ENCODE measurements at places on chromosomes 12 and 14.
A peak's percentile ranks its signal among the peaks of the same experiment; 100 is the strongest.

DNA sequence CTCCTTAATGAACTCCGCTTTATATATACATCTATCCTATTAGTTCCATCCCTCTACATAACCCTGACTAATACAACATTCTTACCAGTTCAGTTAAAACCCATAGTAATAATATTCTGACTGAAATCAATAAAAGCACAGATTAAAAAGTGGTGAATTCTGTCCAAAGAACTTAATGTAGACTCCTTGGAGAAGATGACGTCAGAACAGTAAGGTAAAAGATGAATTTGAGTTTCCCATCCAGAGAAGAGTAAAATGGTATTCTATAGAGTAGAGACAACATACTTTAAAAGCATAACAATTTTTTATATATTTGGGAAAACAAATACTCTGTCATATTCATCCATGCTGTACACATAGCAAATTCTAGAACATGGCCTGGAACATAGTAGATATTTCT lies 418.0 kb upstream of the SYT1 start:
- no peak for DNase-seq

GRCh38 chr14:99401211-99401610 lies 79.4 kb downstream of the SETD3 start:
- no peak for DNase-seq

DNA sequence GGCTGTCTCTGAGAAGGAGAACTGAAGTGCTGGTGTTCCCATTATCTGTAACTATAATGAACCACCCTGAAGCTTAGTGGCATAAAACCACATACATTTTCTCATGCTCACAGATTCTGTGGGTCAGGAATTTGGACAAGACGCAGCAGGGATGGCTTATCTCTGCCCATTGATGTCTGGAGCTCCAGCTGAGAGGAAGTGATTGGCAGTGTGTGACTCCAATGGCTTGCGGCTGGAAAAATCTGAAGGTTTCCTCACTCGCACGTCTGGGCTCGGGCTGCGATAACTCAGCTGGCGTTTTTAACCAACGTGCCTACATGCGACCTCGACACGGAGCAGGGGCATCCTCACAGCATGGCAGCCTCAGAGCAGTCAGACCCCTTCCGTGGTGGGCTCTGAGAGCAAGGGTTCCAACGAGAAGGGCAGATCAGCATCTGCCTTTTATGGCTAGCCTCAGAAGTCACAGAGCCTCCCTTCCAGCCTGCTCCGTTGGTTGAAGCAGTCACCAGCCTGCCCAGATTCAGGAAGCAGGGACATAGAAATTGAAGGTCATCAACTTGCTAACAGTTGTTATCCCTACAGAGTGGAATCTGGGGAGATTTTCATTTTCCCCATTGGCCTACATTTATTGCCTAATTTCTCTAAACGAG lies 143.3 kb upstream of the BCL2L14 start:
- DNase-seq = no peak

DNA sequence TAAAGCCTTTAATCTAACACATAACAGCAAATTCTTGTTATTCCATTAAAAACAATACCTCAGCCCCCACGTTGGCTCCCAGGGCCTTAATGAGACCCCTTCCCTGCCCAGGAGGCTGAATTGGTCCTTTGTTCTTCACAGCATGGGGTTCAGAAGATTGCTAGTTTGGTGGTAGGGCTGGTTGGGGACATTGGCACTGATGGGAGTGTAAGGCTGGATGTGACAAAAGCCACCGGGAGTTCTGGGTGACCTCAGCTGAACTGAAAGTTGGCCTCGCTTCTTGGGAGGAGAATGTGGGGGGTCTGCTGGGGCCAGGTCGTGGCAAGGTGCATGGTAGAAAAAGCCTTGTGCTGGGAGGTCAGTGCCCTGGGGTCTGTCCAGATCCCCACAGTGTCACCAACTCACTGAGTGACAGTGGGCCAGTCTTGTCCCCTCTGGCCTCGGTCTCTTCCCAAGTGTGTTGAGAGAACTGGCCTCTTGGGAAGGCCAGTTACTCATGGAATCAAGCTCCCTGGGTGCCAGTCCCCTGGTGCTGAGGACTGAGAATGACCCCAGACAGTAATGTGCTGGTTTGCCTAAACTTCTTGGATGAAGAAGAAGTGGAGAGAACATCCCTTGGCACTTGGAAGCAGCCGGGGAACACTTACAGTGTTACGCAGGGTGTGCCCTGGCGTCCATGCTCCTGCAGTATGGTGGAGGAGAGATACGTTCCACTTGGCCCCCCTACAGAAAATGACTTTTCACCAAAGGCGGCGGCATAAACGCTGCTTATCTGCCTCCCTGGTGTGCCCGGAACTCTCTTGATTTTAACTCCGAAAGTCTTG lies 283.7 kb upstream of the RTL1 start:
- DNase-seq = no peak

GRCh38 chr12:122064025-122064777 lies 14.4 kb upstream of the MLXIP start:
- peak; percentile 77 for DNase-seq

DNA sequence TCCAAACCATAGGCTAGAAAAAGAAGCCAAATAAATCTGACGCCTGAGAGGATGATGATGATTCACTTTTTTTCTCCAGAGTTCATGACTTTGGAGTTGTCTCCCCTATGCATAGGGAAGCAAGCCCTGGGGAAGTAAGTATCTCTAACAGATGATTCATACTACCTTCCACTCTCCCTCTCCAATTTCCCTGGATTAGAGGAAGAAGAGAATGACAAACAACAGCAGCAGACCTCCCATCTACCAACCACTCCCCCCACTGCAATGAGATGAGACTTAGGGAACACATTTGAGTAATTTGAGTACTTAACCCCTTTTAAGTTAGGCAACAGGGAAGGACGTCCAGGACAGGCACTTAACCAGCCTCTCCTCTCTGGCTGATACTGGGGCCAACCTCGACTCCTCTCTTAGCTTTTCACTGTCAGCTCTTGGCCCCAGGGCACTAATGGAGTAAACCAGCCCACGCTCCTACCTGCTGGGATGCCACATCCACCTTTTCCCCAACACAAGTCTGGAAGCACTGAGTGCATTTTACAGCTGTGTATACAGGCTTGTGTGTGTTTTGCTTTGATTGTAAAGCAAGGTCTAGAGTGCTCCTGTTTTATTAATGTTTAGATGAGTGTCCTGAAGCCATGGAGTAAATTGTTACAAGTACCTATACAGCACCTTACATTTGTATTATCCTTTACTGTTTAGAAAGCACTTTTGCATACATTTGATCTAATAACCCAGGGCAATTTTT lies 180.7 kb downstream of the PHLDA1 start:
- no peak for DNase-seq

- DNase-seq = no peak
Measured at GRCh38 chr14:20118795-20119194, 8.3 kb downstream of the OR4K17 start.

DNA sequence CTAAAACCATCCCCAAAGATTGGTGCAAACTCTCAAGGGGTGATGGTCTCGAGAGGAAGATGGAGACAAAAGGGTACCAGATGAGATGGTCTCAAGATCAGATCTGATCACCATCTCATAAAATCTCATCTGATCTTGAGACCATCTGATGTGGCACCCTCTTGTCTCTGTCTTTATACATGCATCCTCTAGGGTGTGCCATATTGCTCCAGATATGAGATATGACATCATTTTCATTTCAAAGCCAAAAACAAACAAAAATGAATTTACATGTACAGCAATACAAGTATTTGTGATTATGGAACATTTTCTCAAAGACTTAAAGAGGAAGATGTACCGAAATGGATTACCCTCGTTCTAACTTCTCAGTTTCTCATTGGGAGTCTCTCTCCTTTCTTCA lies 787.2 kb downstream of the GALC start:
- no peak for DNase-seq

DNA sequence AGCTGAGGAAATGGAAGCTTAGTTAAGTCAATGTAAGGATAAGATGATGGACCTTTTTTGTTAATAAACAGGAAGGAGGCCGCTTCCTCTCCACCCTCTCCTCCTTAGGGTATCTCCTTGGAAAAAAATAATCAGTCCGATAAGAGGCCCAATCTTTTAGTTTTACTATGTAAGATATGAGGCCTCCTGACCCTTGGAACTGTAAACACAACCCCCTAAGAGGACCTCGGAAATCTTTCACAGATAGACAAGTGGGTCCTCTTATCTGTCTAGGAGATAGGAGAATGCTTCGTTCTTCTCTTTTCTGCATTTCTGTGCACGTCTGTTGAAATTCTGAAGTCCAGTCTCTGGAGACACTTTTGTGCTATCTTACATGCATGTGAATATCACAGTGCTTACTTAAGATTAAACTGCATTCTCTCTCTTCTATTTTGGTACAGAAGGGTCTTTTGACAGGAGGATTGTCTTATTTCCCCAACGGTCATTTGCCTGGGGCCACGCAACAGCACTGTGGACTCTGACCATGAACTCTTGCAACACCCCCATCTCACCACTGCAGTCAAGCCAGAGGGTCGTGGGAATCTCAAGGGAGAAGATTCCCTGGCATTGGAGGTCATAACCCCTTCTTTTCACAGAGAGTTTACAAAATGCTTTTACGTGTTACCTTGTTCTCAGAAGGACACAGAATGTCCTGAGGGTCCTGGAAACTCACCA lies 313.0 kb upstream of the RTL1 start:
- DNase-seq = no peak

DNA sequence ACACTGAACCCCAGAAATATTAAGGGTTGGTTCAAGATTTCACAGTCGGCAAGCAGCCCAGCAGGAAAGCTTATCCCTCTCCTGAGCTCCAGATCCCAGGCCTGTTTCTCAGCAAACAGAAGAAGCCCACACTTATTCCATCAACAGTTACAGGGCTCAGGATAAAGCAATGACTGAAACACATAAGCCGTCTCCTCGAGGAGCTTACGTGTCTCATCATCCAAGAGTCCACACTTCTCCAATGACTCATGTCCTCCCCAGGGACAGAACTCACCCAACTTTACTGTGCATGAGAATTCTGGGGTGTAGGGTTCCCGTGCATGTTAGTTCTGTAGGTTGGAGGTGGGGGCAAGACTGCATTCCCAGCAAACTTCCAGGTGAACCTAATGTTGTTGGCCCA lies 31.2 kb downstream of the GSC start:
- DNase-seq = no peak

GRCh38 chr12:87376722-87377121 lies 652.5 kb downstream of the C12orf50 start:
- no peak for DNase-seq

DNA sequence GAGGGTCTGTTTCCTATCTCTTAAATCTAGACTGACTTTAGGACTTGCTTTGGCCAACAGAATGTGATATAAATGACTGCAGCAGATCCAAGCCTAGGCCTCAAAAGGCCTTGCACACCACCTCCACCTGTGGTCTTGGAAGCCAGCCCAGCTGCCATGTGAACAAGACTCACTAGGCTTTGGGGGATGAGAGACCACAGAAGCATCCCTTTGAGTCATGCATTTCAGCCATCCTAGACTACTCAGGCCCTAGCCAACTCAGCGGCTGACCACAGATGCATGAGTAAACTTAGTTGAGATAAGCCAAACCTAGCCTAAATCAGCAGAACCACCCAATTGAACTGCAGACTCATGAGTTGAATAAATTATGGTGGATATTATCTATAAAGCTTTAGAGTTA lies 87.7 kb downstream of the KCNH5 start:
- no peak for DNase-seq

DNA sequence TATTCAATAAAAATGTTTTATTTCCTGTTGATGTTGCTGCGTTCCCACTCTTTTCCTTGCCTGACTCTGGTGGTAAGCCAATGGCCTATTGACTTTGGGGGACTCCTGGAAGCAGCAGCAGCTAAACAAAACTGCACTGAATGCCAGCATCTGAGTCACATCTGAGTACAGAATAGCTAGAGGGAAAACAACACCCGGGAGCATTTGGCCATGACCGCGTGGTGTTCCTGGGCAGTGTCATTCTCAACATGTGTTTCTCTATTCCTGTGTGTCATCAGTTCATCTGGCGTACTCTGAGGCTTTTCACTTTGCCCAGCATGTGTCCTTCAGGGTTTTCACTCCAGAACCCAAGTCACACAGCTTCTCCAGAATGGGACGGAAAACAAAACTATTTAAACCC lies 238.8 kb downstream of the PAWR start:
- DNase-seq = peak; percentile 27

DNA sequence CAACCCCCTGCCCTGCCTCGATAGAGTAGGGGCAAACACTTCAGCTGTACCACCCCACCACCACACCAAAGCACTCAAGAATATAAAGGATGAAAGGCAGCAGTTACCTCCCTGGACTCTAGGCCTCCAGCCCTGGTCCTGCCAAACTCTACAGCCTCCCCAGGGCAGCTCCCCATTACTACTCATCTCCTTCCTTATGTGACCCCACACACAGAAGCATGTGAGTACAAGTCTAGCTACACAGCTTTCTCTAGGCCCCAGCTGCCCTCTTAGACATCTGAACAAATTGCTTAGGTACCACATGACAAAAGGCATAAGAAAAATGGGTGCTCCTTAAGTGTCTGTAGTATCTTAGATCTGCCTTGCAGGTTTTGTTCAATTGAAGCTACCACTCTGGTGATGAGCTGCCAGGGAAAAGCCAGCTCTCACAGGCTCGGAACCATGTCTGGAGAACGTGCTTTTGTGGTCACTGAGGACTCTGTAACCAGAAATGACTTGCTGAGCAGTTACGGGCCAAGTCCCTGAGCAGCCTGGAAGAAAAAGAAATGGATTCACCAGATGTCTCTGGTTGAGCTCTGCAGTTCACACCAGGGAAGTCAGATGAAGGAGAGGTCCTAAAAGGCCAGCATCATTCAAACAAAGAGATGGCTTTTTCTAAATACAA lies 32.8 kb downstream of the FMNL3 start:
- no peak for DNase-seq

DNA sequence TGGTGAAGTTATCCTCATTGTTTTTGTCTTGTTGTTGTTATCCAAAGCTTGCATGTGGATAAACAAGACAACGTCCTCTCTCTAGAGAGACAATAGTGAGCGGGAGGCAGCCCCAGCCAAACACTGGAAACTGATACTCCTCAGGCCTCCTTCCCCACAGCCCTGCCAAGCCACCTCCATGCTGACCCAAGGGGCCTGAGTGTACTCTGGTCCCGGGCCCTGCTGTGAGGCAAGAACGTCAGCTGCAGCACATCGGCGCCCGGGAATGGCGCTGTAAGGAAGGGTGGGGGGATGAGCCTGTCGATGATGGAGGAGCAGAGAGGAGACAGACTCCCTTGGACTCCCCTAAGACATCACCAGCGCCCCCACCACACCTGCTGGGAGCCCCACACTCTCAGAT lies 83.6 kb downstream of the ANO2 start:
- DNase-seq = no peak

DNA sequence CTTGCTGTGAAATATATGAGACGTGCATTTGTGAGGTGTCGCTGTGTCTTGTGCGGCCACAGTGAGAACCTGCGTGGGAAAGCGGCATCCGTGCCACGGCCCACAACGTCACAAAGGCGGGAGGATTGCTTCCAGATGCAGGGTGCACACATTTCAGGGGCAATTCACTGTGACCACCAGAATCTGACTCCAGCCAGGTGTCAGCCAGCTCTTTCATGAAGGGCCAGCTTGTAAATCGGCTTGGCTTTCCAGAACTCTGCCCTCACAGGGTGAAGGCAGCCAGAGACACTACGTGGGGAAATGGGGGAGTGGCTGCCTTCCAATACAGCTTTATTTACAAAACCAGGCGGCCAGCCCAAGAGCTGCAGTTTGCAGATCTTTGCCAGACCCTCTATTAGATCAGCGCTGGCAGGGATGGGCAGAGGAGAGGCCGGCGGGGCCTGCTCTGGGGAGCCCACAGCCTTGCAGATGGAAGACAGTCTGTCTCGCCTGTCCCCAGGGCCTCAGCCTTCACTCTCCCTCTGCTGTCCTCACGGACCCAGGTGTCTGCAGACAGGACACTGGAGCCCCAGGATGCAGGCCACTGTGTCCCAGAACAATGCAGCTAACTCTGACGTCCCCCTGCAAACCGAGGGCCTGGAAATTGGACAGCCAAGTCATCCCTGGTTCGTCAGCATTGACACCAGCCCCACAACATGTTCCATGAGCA lies 53.5 kb downstream of the ADGRD1 start:
- peak; percentile 29 for DNase-seq
